NCI-H1048 (cell line): ENCODE measurements at places on chromosomes 11 and 22.

DNA sequence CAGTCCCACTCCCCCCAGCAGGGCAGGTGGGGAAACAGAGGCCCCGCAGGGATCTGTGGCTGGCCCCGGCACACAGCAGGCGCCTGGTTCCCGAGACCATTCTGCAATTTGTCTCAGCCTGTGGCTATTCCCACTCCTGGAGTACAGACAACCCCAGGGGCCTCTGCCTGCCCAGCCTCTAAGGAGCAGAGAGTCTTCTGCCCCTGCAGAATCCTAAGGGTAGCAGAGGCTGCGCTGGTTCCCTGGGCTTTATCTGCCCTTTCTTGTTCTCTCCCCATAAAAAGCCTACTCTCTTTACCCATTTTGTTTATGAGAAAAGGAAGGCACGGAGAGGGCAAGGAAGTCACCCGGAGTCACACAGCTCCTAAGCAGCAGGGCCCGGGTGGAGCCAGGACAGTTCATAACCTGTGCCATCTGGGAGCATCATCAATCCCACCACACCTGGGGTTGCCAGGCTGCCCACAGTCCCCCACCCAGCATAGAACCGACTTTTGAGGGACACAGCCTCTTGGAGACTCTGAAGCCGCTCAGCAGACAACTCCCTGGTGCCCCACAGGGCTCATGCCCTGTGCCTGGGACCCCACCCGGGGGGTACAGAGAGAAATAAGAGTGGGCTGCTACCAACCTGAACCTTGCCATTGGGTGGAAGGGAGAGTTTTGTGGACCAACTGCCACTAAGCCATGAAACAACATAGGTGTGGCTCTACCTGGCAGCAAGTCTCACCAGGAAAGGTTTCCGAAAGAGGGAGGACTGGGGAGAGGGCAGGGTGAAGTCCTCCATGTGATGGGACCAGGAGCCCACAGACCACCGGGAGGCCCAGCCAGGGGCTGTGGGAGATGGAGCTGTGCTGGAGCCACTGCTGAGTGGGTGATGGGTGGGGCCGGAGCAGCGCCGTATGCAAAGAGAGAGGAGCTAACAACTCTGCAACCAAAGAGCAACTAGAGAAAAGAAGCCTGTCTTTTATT lies 17.2 kb upstream of the LINC01488 start:
- no peak for DNase-seq

GRCh38 chr22:48686694-48687302 lies 1140.9 kb downstream of the BRD1 start:
- no peak for DNase-seq

DNA sequence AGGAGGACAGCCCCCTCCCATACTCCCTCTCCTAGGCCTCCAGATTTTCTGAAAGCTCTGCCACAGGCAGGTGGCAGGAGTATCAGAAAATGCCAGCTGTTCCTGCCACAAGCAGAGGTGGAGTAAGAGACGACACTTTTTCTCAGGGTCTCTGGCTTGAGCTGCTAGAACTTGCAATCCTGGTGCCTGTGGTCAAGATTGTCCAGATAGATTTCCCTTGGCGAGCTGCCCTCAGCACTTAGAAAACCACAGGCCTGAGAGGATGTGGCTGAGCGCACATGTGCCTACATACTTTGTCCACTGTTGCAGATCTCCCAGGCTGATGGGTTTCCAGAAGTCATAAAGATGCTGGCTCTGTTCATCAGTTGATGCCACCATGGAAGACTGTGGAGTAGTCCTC lies 65.7 kb upstream of the NAV2 start:
- DNase-seq, result no peak

DNA sequence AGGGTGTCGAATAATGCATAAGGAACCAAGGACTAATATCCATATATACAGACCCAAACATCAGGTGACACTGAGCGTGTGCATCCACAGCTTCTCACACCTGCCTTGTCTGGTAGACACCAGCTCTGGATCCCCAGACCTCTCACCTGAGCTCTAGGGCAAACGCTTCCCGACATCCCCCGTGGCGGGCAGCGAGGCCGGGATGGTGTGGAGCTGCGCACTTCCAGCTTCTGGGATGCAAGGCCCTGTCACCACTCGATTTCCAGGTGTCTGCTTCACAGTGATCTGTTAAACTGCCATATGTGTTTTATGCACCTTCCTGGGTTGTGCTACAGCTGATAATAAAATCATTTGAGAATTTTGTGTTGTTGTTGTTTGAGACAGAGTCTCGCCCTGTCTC lies 15.3 kb upstream of the TREH start:
- no peak for DNase-seq

DNA sequence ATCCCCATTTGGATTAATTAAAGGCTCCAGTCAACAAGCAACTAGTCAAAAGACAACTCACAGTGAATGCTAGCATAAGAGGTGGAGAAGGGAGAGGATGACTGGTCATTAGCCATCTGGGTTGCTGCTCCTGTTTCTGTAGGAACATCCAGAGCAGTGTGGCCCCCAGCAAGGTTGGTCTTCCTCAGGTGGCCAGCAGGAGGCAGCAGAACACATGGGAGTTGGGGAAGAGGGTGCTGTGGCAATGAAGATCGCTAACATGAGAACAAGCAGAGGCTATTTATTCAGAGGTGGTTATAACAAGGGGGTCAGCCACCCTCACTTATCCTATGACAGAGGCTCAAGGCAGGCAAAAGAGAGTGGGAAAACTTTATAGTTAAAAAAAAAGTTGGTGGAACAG lies 21.3 kb downstream of the IZUMO1R start:
- DNase-seq, result no peak

DNA sequence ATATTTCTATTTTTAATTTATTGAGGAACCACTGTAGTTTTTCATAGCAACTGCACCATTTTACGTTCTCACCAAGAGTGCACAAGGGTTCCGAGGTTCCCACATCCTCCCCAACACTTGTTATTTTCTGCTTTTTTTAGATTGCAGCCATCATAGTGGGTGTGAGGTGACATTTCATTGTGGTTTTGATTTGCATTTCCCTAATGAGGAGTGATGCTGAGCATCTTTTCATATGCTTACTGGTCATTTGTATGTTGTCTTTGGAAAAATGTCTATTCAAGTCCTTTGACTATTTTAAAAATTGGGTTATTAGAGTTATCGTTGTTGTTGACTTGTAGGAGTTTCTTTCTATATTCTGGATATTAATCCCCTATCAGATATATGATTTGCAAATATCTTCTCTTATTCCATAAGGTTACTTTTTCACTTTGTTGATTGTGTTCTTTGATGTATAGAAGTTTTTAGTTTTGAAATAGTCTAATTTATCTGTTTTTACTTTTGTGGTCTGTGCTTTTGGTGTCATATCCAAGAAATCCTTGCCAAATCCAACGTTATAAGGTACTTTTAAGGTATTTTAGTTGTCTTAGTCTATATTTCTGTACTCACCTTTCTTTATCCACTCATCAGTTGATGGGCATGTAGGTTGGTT lies 9.0 kb downstream of the NEAT1 start:
- no peak for DNase-seq

GRCh38 chr11:124445646-124446150 lies at the start of gene OR8B8:
OR8B8 (minus strand) TSS chr11:124445696; CDS start chr11:124441085, 4,611 bp downstream.
- DNase-seq, result no peak

- DNase-seq, result no peak
These were observed 8.3 kb upstream of the INSC start for GRCh38 chr11:15106201-15106965.

DNA sequence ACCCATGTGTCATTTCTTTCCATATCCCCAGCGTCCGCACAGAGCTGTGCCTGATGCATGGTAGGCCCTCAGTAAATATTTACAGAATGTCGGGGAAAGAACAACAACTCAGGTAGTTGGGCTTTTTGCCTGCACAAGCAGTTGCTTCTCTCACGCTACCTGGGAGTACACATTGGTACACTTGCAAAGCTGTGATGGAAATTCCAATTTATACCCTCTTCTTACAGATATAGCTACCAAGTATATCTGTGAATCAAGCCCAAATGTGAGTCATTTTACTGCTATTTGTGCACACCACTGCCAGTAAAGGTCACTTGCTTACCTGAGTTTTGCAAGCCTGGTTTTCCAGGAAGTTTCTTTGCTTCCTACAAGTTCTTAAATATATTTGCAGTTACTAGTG lies 333.0 kb upstream of the NARS2 start:
- DNase-seq, result no peak

- no peak for DNase-seq
These were observed 14.8 kb upstream of the INCENP start for GRCh38 chr11:62108971-62109404.

DNA sequence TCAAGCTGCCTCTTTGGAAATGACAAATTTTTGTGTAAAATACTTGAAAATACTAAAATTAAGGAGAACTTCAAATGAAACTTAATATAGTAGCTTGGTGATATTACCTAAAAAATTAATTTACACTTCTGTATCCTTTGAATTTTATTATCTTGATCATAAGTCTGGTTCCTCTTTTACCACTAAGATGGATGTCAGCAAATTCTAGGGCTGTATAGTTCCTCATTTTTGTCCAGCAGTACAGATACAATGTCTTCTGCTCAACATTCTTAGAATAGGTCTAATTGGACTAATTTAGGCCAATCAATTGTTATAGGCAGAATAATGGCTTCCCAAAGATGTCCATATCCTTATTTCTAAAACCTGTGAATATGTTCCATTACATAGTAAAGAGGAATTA lies 1298.0 kb upstream of the RAG2 start:
- DNase-seq, result no peak

DNA sequence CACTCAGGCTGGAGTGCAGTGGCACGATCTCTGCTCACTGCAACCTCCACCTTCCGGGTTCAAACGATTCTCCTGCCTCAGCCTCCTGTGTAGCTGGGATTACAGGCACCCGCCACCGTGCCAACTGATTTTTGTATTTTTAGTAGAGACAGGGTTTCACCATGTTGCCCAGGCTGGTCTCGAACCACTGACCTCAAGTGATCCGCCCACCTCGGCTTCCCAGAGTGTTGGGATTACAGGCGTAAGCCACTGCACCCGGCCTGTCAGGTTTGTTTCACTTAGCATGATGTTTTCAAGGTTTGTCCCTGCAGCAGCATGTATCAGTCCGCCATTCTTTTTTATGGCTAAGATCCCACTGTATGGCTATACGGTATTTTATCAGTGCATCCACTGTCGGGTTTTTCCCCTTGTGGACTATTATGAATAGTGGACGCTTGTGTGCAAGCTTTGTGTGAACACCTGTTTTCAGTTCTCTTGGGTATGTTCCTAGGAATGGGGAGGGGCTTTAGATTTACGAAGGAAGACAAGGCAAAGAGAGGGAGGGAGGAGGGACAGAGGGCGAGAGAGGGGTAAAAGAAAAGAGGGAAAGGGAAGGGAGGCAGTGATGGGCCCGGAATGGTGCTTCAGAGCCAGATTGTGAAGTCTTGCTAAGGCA lies 13.9 kb upstream of the CDC42EP2 start:
- no peak for DNase-seq

DNA sequence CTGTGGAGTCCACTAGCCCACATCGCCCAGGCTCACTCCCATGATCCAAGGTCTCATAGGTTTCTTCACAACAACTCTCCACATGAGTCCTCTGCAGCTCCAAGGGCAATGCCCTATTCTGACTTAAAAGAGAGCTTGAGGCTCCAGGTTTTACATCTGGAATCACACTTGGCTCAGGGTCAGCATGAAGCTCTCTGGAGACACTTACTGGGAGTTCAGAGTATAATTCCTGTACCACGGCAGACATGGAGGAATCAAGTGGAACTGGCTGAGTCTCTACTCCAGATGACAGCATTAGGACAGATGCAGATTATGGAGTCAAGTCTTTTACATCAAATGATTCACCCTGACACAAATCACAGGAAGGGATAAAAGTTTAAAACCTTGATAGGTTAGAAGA lies 11.4 kb downstream of the PRR14L start:
- no peak for DNase-seq

GRCh38 chr22:40602231-40602630 lies 34.3 kb downstream of the MRTFA start:
- no peak for DNase-seq

GRCh38 chr11:19978668-19979518 lies 181.4 kb downstream of the DBX1 start:
- DNase-seq, result no peak
